MM.1S (cell line): ENCODE measurements at places on chromosomes 2 and 18.

DNA sequence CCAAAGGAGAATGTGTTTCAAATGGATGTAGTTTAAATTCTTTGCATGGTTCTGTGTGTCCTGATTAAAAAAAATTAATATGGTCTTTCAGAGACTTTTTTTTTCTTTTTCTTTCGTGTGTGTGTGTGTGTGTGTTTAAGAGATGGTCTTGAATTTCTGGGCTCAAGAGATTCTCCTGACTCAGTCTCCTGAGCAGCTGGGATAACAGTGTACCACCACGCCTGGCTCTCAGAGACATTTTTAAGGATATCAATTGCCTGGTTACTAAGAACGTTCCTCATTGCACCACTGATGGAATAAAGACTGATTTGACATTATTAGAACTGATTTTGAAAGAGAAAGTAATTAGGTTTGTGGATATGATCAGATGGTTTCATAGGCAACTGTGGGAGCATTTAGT is 163.8 kb upstream of the SMAD7 start:
- DNase-seq: no peak

GRCh38 chr2:233037078-233037477 is 4.6 kb downstream of the NEU2 start:
- DNase-seq: no peak

GRCh38 chr2:215531284-215531683 is 95.4 kb upstream of the FN1 start:
- no peak for DNase-seq

- no peak for DNase-seq
Measured at GRCh38 chr2:64866797-64867196, 122.4 kb upstream of the SLC1A4 start.

DNA sequence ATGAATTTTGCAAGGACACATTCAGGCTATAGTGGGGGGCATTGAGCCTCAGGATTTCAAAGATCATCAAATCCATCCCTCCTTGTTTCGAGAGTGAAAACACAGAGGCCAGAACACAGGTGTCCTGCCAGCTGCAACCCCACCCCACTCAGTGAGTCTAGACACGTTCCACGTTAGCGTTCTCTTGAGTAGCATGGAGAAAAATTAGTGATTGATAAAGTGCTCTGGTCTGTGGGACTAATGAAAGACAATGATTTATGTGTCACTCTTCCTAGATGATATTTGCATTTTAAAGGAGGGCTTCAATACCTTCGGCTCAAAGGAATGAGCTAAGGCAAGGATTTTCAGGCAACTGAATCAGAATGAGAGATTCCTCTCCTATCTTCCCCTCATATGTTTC is 43.8 kb downstream of the SLC4A3 start:
- no peak for DNase-seq

- DNase-seq: peak; percentile 86
Measured at GRCh38 chr2:233349005-233349998, 5.0 kb upstream of the DGKD start.

- DNase-seq: no peak
Measured at GRCh38 chr2:166651991-166652390, 157.9 kb upstream of the SCN7A start.

DNA sequence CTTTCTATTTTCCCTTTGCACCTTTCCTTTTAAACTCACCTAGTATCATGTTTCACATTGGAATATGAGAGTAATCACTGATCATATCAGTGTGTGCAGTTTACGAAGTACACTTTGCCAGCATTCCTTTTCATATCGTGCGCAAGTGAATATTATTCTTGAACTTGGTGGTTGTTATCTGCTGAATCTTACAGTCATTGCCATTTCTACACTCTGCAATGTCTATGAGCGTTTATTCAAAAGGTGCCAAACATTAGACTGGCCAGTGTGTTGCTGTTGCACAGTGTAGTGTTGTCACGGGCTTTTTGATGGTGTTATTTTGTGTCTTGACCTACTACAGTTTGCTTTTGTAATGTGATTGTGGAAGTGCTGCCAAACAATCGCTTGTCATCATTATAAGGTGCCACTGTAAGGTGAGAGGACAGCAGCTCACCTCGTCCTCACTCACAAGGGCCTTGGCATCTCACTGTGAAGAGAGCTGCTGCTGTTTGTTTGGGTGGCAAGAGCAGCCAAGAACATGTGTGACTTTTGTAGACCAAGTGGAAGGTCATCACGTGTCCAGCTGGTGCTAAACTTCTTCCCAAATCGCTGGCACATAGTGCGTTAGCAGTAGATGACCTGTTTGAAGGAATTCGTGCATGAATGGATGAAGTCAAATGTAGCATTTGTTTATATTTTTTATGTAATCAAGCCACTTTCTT is 113.3 kb downstream of the MYO1B start:
- DNase-seq: no peak

DNA sequence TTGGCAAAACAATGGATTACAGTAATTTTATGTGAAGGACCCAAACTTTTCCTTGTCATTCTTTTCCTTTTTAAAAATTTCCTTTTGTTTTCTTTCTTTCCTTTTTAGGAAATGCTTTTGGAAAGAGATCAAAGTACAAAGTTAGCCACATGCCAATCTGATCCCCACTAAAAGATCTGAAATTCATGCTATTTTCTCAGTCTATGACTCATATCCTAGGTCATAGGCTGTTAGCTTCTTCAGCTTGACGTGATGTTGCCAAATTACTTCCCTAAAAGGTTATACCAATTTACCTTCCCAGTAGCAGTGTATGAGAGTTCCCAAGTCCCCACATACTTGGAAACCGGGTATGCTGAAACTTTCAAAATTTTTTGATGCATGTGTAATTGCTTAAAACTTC is 355.3 kb downstream of the INSIG2 start:
- DNase-seq: no peak

DNA sequence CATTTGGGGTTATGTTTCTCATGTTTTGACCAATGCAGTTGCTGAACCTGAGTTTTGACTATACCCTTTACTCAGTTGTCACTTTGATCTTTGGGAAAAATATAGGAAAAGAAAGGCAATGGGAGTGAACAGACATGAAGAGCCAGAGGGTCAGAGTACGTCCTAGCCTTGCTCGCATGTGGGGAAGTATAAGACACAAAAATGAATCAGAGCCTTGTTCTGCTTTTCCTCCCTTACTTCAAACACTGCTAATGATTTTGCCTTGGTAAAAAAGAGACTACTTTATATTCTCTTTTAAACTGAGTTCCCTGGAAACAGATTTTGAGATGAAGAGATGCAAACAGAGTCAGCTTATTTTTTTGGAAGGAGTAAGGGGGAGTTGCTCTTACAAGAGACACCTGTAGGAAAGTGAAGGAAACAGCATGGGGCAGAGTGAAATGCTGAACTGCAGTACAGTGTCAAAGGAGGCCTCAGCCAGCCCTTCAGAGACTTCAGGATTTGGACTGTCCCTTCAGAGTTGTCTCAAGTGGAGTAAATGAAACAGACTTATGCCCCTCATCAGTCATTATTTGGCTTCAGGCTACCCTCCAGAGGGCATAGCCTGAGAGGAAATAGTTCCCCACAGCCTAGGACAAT is 11.1 kb upstream of the FAP start:
- no peak for DNase-seq

DNA sequence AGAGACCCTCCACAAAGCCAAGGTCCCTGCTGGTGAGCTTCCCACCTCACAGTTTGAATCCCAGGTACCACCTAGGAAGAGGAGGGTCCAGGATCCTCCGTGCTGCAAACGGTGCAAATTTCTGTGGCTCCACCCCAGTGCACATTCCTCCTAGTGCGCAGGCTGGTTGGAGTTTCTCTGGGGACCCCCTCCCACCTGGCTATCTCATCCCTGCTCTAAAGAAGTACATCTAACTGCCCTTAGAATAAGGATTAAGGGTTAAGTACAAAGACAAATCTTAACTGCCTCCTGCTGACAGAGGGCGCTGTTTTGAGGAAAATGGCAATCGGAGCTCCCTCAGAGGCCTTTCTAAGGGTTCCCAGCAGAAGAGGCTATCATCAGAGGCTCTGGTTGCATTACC is 109.6 kb upstream of the FSIP2 start:
- no peak for DNase-seq

GRCh38 chr2:201343559-201343958 is 13.6 kb downstream of the FLACC1 start:
- peak; percentile 90 for DNase-seq

DNA sequence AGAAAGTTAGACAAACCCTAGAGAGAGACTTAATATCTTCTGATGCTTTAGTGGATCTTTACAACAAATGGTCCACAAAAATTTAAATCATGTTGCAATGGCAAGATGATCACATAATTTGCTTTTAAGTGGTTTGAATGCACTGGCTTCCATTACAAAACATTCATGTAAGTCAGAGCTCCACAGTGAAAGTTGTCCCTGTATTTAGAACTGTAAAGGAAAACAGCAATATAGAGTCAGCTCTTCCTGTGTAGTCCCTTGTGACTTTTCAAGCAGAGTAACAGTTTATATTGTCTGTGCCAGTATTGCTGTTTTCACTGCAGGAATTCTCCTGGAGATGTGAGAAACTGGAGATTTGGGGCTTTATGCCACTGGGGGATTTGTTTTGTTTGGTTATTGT is 77.7 kb downstream of the MEIS1 start:
- DNase-seq: no peak

DNA sequence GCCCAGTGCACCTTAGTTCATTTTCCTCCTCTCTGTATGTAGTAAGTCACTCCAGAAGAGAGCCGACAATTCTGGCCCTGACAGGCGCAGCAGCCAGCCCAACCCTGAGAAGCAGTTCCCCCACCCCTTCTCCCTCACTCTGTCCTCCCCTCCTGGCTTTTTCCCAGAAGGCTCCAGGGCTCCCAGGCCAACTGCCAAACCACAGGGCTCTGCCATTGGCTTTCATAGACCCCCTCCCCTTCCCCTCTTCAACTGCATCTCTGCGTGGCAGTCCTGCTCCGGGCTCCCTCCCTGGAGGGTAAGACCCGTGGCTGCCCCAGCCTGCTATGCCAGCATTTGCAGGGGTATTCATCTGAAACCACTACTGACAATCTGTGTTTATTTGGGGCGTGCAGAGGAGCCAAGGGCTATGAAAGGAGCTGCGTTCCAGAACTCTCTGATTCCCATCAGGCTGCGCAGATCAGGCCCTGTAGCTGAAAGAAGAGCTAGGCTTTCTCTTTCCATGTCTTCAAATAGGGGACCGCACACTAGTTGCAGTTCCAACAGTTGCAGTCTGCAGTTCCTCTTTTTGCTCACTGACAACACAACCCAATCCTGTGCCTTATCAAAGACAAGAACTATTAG is 388.6 kb upstream of the TNP1 start:
- DNase-seq: no peak

GRCh38 chr18:37304012-37304680 is 261.5 kb downstream of the CELF4 start:
- no peak for DNase-seq

- DNase-seq: no peak
Measured at GRCh38 chr2:30179536-30179935, 32.7 kb downstream of the YPEL5 start.

DNA sequence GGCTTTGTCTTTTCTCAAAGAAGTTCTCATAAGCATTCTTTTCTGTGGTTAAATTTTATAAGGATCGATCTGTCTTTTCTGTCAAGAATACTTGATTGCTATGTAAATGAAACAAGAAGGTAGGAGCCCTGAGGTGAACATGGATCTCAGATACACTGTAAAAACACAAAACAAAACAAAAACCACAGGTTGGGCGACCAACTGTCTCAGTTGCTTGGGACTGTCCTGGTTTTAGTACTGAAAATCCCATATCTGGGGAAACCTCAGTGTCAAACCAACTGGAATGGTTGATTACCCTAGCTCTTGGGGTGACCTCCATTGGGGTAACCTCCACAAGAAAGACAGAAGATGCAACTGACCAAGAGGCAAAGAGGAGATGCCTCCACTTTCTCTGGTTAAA is 55.8 kb upstream of the TMEM178A start:
- DNase-seq: no peak

DNA sequence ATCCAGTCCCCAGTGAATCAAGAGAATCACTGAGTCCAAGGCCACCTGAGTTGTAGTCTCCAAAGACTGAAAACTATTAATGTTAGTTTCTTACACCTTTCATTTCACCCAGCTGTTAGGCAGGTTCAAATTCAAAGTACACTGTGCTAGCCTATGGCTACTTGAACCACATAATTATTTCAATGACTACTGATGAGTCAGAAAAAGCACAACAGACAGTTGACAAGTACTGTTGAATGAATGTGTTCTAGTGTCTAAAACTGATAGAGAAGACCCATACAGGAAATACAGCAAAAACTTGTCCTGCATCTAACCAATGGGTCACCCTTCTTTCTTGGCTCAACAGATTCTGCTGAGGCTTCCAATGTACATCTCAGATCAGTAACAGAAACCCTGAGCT is 160.9 kb downstream of the MYO5B start:
- no peak for DNase-seq

DNA sequence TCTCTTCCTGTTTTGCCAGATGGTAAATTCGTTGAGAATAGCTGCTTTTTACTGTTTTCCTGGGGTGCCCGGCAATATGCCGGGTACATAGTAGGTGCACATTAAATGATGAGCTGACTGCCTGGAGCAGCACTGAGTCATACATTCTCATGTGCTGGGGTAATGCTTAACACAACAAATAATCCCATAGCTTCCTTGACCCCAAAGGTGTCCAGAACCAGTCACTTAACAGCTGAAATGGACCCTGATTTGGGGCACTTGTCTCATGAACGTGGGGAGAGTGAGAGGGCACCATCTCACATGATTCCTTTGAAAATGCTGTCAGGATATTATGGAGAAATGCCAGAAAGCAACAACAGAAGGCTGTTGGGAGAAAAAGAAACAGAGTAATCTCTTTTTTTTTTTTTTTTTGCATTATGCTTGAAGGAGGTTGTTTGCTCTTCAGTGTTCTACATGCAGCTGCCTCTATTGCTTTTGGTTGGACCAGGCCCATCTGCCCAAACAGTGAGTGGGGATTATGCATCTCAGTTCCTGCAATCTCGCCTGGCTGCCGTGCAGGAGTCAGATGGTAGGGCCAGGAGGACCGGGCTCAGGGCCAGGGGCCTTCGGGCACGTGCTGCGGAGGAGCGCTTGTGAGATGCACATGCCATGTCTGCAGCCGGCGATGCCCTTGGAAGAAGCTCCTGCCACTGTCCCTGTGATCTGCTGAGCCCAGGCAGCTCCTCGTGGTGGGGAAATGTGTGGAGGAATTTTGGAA is 162.1 kb downstream of the SH3RF3 start:
- DNase-seq: no peak

DNA sequence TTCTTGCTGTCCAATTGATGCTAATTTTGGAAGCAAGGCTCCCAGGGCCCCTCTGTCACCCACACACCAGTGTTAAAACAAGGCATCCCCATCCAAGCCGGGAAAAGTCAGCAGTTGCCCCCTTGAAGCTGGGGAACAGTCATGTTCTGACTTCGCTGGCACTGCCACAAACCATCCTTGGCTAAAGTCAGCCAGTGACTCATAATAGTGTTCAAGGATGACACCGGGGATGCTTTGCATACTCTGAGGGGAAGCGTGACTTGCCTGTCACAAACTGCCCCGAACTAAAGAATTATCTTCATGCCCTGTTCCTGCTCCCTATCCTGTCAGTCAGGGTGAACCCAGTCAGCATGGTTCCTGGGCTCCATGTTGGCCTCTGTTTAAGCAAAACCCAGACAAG is 37.0 kb downstream of the TGFA start:
- DNase-seq: no peak

GRCh38 chr18:33812186-33812585 is 234.2 kb downstream of the ASXL3 start:
- DNase-seq: no peak

- no peak for DNase-seq
Measured at GRCh38 chr18:7157760-7158159, 40.2 kb upstream of the LAMA1 start.
